ENCODE measurements at places on chromosomes 3 and 15.

GRCh38 chr3:86986671-86987420, 4.1 kb downstream of the VGLL3 start:
- DNase-seq: no peak

DNA sequence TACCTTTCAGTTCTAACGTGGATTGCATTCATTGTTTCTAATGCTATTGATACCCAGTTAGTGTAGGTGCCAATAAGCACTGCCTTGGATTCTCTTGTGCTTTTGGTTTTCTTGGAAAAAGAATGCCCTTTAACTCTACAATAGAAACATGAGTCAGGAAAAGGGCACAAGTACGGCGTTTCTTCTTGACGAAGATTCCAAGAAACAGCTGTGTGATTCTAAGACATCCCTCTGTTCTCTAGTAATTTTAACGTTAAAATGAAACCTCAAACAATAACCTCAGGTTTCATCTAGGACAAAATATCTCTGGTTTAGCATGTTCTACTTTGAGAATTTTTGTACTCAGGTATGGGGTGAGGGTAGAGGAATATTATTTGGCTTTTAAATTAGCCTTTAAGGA, 540.5 kb upstream of the ATP11B start:
- no peak for DNase-seq

- DNase-seq: no peak
Measured at GRCh38 chr15:34837246-34838016, 42.1 kb upstream of the ACTC1 start.

DNA sequence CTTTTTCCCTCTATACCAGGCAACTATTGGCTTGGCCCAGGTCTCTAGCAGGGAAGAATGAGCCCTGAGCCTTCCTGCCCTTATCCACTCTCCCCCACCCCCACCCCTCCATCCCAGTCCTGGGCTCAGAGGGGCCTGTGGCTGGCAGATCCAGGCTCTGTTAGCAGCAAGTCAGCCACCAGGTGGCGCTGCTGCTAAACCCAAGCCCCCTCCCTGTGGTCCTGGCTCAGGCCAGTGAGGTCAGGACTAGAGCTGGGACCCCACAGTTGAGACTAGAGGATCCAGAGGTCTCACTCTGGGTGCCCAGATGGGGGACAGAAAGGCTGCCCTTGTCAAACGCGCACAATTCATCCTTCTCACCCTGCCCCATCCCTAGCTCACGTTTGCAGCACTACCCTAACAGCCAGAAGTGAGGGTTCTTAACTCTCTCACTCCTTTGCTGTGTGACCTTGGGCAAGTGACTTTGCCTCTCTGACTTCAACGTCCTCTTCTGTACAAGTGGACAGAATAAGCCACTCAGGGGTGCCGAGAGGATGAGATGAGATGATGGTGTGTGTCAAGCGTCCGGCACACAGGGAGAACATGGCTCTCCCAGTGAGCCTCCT, 46.8 kb upstream of the SLC6A1 start:
- peak; percentile 49 for DNase-seq

- no peak for DNase-seq
Measured at GRCh38 chr3:184242297-184242685, 6.5 kb downstream of the ALG3 start.

GRCh38 chr15:57340682-57341259, 35.5 kb upstream of the CGNL1 start:
- DNase-seq: no peak

- no peak for DNase-seq
Measured at GRCh38 chr3:9068051-9068450, 104.8 kb upstream of the RAD18 start.

DNA sequence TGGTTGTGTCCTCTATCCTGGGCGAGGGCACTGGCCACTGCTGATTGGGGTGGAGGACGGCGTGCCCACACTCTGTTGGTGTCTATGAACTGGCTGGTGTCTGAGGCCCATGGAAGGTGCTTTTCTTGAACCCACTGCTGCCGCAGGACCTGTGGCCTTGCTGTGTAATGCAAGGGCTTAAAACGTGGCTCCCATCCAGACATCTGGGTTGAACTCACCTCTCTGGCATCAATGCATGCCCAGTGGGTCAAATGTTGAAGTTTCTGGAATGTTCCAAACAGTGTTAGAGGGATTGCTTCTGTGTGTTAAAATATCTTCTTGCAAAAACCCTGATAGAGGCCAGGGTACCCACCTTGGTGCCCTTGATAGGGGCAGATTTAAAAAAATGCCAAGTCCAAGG, 42.6 kb downstream of the FAM3D start:
- no peak for DNase-seq

DNA sequence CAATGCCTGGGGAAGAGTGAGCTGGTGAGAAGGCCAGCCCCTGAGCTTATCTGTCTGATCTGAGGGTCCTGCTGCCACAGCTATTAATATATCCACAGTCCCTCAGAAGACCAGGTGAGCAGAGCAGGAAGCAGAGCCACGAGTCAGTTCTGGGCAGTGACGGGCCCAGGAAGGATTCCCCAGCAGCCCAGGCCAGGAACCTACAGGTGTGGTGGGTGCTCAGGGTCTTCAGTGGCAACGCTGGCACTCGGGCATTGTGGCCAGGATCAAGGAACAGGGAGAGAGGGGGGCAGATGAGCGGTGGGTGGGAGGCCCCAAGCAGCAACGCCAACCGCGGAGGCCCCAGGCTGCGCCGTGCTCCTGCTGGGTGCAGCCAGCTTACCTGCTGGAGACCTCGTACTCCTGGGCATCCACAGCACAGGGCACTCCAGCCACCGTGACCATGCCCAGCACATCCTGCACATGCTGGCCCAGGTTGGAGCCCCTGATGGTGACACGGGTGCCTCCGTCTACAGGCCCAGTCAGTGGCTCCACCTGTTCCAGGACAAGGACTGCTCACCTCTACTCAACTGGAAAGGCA, 12.3 kb downstream of the PLXNB1 start:
- DNase-seq: no peak

GRCh38 chr3:42501681-42502428, 588 bp upstream of the VIPR1 start:
- peak; percentile 50 for DNase-seq

DNA sequence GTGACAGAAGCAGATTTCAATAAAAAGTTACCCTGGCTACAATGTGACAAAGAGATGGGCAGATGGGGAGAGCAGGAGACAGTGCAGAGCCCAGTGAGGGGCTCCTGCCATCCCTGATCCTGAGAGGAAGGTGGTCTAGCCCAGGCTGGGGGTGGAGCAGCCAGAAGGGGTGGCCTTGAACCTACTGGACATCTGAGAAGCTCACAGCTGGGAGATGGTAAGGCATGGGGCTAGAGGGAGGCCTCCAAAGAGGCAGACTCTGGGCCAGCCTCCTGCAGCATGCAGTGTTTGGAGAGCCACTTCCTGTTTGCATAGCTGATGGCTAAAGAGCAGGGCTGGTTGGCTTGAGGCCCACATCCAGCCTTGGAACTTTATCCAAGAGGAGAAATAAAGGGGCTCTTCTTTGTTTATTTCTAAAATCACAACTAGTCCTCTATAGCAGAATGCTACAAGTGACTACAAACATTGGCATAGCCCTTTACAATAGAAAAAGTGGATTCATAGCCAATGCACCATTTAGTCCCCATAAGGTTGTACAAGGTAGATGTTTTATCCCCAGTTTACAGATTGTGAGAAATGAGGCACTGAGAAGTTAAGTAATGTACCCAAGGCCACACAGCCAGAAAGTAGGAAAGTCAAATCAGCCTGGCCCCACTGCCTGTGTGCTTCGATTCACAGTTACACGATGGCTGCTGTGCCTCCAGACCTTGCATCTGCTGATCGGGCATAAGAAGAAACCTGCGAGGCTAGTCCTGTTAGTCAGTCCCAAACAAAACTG, 4.6 kb downstream of the EFCC1 start:
- DNase-seq: peak; percentile 62

GRCh38 chr15:95439922-95440376, 890.6 kb upstream of the NR2F2 start:
- no peak for DNase-seq

DNA sequence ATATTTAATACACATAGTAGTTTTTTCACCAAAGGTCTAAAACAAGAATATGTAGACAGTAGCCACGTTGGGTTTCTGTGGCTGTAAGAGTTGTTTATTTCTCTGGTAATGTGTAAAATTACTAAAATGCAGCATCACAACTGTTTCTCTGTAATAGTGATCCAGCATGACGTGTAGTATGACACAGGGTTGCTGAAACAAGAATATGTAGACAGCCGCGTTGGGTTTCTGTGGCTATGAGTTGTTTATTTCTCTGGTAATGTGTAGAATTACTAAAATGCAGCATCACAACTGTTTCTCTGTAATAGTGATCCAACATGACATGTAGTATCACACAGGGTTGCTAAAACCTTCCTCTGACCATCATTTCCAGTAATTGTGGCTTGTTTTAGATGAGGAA, 153.6 kb upstream of the ZNF717 start:
- DNase-seq: no peak
